ENCODE measurements at places on chromosomes 13 and 19.

- no peak for DNase-seq
Measured at GRCh38 chr19:19575411-19575810, 37.3 kb downstream of the CILP2 start.

- no peak for DNase-seq
Measured at GRCh38 chr13:99273128-99273527, 14.9 kb upstream of the GPR18 start.

DNA sequence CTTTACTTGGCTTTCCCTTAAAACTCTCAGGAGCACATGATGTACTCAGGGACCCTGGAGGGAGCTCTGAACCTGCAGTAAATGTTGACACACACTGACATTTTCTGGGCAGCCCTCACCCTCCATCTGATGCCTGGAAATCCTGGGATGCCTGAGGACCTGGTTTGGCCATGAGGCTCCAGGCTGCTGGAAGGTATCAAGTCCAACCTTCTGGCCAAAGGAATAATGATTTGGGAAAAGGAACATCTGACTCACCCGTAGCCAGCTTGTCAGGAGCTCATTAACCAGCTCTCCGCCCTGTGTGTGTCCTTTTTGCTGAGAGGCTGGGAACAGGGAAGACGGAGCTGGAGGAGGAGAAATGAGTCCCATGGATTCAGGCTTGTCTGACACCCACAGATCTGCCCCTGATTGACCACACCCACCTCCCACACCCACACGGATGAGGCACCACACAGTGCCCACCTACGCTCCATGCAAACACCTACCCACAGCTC, 10.3 kb downstream of the ZNF558 start:
- no peak for DNase-seq

DNA sequence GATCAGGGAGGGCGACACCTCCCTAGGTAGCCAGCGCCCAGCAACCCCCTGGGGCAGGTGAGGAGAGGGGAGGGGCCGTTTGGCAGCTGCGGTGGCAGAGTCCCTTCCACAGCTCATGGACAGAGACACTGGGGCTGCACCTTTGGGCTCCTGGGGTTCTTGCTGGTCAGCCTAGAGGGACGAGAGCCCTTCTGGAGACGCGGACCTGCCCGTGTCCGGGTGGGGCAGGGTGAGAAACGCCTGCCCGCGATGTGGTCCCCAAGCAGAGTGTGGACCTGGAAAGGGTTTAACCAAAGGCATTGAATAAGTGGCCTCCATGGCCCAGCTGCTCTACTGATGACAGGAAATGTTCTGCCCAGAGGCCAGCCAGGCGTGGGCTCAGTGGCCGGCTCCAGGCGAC, 38.3 kb downstream of the ADPRHL1 start:
- DNase-seq, result no peak

DNA sequence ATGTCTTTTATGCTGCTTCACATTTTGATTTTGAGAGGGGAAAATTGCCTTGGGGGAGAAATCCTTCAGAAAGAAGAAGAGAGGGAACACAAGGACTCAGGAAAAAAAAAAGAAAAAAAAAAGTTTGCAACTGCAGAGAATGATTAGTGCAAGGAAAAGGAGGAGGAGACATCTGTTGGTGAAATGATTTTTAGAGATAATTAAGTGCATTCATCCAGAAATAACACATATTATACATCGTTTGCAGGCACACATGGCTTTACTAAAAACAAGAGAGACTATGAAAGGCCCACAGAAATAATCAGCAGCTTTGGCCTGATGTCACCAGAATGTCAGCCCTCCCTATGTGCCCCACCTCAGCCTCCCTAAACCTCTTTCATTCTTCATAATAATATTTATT, 1058.2 kb downstream of the PCDH9 start:
- DNase-seq, result no peak
